ENCODE measurements at places on chromosomes 11 and 22.

GRCh38 chr11:132424433-132424832, 1054.0 kb downstream of the NTM start:
- DNase-seq: no peak

GRCh38 chr11:19970944-19971343, 189.3 kb downstream of the DBX1 start:
- DNase-seq: no peak

GRCh38 chr22:33421859-33422258, 363.7 kb upstream of the SYN3 start:
- DNase-seq: no peak

- no peak for DNase-seq
Measured at GRCh38 chr11:127492029-127492428, 491.5 kb upstream of the KIRREL3 start.

- no peak for DNase-seq
Measured at GRCh38 chr11:32888805-32889204, 3.8 kb upstream of the QSER1 start.

All from activated CD4-positive, alpha-beta T cell treated with anti-CD3 and anti-CD28 coated beads for 24 hours (primary cell).